Stomach (tissue), 19 donors: ENCODE measurements at places on chromosomes 1 and 21. TPM values are rescaled to one million over a fixed set of nuclear protein-coding genes. Genes with fewer than 3 reads are reported as not detected.

Gene SGIP1
- polyA plus RNA-seq = 1.9 TPM

GRCh38 chr1:213783893-213784292 is 203.9 kb upstream of the PROX1 start:
- no peak for DNase-seq

- no peak for DNase-seq
These were observed 4.5 kb downstream of the LDLRAD1 start for GRCh38 chr1:54013393-54014008.

DNA sequence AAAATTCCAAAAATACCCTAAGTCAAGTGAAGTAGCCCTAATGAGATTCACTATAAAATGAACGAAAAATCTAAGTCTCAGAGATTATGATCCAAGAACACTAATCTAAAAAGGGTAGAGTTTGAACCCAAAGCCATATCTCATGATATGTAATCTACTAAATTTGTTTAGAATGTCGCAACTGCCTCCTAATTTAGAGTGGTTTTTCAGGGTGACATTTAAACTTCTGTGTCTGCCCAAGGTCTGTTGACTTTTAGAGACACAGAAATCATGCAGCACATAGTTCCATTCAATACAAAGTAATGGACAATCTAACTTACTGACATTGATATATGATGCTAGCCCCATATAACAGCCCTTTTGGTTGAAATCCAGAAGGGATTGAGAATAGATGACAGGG is 28.9 kb downstream of the FMO3 start:
- no peak for DNase-seq

Gene ANKRD35
- polyA plus RNA-seq = 5.4 TPM

- DNase-seq = no peak
These were observed 70.9 kb upstream of the ACOT11 start for GRCh38 chr1:54477153-54477561.

Gene SUCO
- 8.9 TPM for polyA plus RNA-seq

Gene USP21
- polyA plus RNA-seq = 16.2 TPM
